ENCODE measurements at places on chromosomes 2 and 18.

- DNase-seq: no peak
These were observed 82.5 kb downstream of the ZNF804A start for GRCh38 chr2:184680825-184681224.

GRCh38 chr2:59690849-59691248 is 862.6 kb downstream of the BCL11A start:
- DNase-seq: no peak

- DNase-seq: no peak
These were observed 489.9 kb downstream of the NYAP2 start for GRCh38 chr2:225889452-225889851.

GRCh38 chr2:17835516-17835915 is 19.3 kb downstream of the MSGN1 start:
- no peak for DNase-seq

GRCh38 chr2:241912021-241912555 is 42.6 kb downstream of the RTP5 start:
- DNase-seq: no peak

DNA sequence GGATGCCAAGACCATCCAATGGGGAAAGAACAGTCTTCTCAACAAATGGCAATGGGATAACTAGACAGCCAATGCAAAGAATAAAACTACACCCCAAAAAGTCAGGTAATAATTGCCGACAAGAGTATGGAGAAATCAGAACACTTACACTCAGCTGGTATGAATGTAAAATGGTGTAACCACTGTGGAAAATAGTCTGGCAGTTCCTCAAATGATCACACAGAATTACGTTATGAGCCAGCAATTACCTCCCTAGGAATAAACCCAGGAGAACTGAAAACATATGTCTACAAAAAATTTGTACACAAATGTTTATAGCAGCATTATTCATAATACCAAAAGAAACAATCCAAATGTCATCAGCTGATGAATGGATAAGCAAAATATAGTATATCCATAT is 8.8 kb downstream of the IWS1 start:
- no peak for DNase-seq

GRCh38 chr18:58635891-58636290 is 7.0 kb upstream of the ALPK2 start:
- DNase-seq: no peak

DNA sequence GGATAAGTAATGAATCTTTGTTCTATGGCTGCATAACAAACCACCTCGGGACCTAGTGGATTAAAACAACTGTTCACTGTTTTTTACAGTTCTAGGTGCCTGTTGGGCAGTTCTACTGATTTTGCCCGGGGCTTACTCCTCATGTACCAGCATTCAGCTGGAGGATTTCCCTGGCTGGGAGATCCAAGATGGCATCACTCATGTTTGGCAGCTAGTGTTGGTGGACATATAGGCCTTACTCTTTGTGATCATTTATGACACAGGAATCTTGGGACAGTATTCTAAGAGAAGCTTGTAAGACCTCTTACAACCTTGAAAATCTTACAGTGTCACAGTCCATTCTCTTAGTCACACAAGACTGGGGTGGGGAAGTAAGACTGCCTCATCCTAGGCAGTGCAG is 4.6 kb downstream of the MARCHF7 start:
- no peak for DNase-seq
